Stimulated activated CD4-positive, alpha-beta T cell treated with anti-CD3 and anti-CD28 coated beads, Interleukin-1b, Interleukin-23, amount 100 ng/mL, for 24 hours (primary cell): ENCODE measurements at places on chromosomes 1 and 21.

GRCh38 chr1:40058453-40059337 is 18.2 kb downstream of the CAP1 start:
- DNase-seq: no peak

DNA sequence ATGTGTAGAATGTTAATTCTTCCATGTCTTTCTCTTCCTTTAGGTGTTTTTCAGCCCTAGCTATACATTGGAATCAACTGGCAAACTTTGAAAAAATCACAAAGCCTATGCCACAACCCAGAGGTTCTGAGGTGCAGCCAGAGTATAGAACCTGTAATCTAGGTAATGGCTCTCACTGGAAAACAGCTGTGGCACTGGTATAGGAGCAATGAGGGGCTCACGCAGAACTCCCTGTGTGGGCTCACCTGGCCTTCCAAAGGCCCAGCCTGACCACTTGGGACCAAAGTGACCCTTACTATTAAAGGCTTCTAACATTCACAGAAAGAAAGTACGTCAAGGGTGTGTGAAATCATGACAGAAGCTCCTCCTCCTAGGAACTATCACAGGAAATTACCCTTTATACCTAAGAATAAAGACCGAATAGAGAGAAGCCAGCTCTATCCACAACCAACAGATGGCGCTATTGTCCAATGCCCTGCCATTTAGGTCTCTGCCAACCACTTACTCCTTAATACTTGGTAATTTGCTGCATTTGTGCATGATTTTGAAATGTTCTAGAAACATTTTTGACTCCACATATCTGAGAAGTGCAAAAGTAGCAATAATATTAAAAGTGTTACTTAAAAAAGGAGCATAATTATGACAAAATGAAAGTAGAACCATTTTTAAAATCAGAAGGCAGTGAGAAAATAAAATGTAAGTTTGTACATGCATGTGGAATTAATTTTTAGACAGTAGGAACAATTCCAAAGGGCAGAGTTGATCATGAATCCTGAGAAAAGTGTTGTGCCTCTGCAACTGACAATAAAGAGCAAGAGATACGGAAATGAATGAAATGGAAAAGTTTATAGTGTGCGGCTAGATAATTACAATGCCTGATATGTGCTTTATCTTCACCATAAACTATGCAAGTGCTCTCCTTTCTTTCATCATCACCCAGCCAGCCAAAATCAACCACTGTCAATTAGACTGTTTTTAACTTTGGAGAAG is 93.1 kb upstream of the HAO2 start:
- peak; percentile 22 for DNase-seq

DNA sequence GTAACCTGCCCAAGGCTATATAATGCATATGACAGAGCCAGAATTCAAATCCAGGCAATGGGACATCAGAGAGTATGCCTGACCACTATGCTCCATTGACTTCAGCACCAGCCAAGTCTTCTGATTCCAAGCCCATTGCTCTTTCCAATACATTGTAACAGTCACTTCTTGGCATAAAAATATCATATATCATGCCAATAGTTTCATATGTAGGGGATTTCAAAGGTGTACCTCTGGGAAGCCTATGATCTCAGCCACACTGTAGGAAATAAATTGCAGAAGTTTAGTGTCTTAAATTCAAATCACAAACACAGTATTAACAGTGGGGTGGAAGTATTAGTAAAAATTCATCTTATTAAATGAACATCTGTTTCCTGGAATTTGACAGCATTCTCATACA is 30.0 kb upstream of the ROR1 start:
- no peak for DNase-seq

- DNase-seq: no peak
Measured at GRCh38 chr1:115295904-115296696, 41.9 kb downstream of the NGF start.

- DNase-seq: no peak
Measured at GRCh38 chr1:87132284-87132870, 196.3 kb upstream of the LMO4 start.

GRCh38 chr1:4693891-4694290 is 39.5 kb downstream of the AJAP1 start:
- no peak for DNase-seq

- DNase-seq: no peak
Measured at GRCh38 chr1:209260136-209260535, 323.4 kb upstream of the CAMK1G start.

DNA sequence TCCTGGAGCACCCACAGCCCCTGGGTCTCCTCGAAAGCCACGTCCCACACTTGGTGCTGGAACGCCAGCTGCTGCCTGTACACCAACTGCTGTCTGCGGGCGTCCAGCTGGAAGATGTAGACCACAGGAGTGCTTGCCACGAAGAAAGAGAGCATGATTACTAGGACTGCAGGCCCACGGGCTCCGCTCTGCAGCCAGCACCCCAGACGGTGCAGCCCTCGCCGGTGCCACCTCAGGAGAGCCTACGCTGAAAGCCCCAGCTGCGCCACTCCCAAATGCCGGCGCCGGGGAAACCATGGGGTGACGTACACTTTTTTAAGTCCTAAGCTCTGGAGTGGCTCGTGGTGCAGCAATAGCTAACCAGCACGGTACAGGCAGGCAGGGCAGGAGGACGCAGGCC is 25.7 kb downstream of the WDR4 start:
- no peak for DNase-seq

DNA sequence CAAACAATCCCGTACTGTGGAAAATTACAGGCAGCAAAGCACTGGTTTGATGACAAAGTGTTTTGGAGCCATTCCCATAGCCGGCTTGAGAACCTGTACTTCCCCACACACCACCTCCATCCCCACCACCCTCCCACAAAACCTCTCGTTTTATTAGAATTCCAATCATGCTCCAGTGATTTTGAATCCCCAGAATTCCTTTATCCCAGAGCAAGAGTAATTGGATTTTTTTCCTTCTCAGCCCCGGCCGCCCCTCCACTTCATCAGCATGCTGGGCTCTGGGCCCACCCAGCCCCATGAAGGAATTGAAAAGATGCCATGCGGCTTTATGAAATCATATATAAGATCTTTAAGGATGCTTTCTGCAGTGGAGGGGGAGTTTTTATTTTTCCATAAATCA is 136.6 kb downstream of the OMA1 start:
- DNase-seq: no peak

- no peak for DNase-seq
Measured at GRCh38 chr1:245877976-245878375, 629.1 kb downstream of the SMYD3 start.
